Cardiac atrium fibroblast (primary cell): ENCODE measurements at places on chromosomes 11 and 22. TPM values are rescaled to one million over a fixed set of nuclear protein-coding genes. Genes with fewer than 3 reads are reported as not detected.

Gene OR4D5
- total RNA-seq = not detected in 2 replicates

Gene FXYD6
- total RNA-seq = not detected in 2 replicates

Gene APOL3
- 12.5 and 14.7 TPM in 2 replicates for total RNA-seq

Gene SLC22A8
- total RNA-seq = not detected in 2 replicates

Gene TRIM51
- total RNA-seq = not detected in 2 replicates

Gene IGLL1
- not detected in 2 replicates for total RNA-seq

Gene DBX1
- total RNA-seq = not detected in 2 replicates

Gene CHRM1
- not detected in 2 replicates for total RNA-seq

Gene C22orf15
- total RNA-seq = not detected in 2 replicates

Gene TMPRSS5
- total RNA-seq = 0.18 TPM in 1 of 2 replicates, not detected in the other

Gene MYBPC3
- total RNA-seq = not detected in 2 replicates

Gene TH
- not detected in 2 replicates for total RNA-seq

Gene OR10A2
- not detected in 2 replicates for total RNA-seq

Gene OR6A2
- 0.65 and 3.4 TPM in 2 replicates for total RNA-seq

Gene LIF
- total RNA-seq = 2.0 and 9.7 TPM in 2 replicates

Gene HBD
- not detected in 2 replicates for total RNA-seq

Gene ADM2
- 10.2 and 10.8 TPM in 2 replicates for total RNA-seq

Gene ISX
- not detected in 2 replicates for total RNA-seq

Gene PHF21B
- total RNA-seq = not detected in 2 replicates

Gene BEST1
- 0.97 and 3.4 TPM in 2 replicates for total RNA-seq

Gene PPFIBP2
- total RNA-seq = 6.6 and 10.7 TPM in 2 replicates

Gene ROBO4
- 25.6 and 32.9 TPM in 2 replicates for total RNA-seq

Gene CRYAB
- total RNA-seq = 50.5 and 78.7 TPM in 2 replicates

Gene OR8A1
- not detected in 2 replicates for total RNA-seq

Gene C11orf86
- total RNA-seq = not detected in 2 replicates

Gene MYEOV
- total RNA-seq = not detected in 2 replicates

Gene CDC42EP2
- 53.5 and 69.1 TPM in 2 replicates for total RNA-seq

Gene MRPL49
- 35.7 and 41.5 TPM in 2 replicates for total RNA-seq

Gene NNMT
- 466 and 821 TPM in 2 replicates for total RNA-seq

Gene OR2AG1
- not detected in 2 replicates for total RNA-seq

Gene CATSPERZ
- total RNA-seq = not detected in 2 replicates

Gene OR5B17
- not detected in 2 replicates for total RNA-seq

Gene SLC5A4
- total RNA-seq = not detected in 2 replicates

Gene TPST2
- total RNA-seq = 20.9 and 35.6 TPM in 2 replicates

Gene TRPM5
- total RNA-seq = not detected in 2 replicates

Gene OR6T1
- not detected in 2 replicates for total RNA-seq

Gene ACTN3
- total RNA-seq = under 0.01 TPM in 2 replicates

Gene MLC1
- 1.1 and 1.6 TPM in 2 replicates for total RNA-seq

Gene KRTAP5-9
- total RNA-seq = not detected in 2 replicates

Gene NCR3LG1
- 3.8 and 8.7 TPM in 2 replicates for total RNA-seq

Gene CCDC89
- total RNA-seq = 1.3 and 5.3 TPM in 2 replicates

Gene CABP2
- not detected in 2 replicates for total RNA-seq

Gene OR8D1
- not detected in 2 replicates for total RNA-seq
